ENCODE measurements at places on chromosomes 7 and 10. TPM values are rescaled to one million over a fixed set of nuclear protein-coding genes. Genes with fewer than 3 reads are reported as not detected.

DNA sequence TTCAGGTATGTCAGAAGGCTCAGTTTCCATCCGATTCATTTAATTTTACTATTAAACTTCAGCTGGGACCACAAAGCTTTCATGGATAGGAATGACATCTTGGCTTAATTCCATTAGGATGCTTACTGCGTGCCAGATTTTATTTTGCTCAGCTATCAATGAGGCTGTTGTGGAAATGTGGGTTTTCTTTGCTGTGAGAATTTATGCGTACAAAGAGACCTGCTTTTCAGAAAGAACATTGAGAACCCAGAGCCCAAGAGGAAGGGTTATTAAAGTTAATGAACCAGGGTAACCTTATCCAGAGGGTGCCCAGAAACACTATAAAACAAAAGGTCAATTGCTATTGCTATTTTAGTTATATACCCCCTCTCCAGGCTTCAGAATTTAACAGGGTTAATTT is 98.3 kb downstream of the MKLN1 start:
- H3K27ac ChIP-seq: no peak overlapping the region
- DNase-seq: no peak
- peaks cover 8% of the 10 kb centered on the region for H3K36me3 ChIP-seq
- no peak overlapping the region for H3K4me3 ChIP-seq
- H3K4me1 ChIP-seq: no peaks in the 10 kb centered on the region

DNA sequence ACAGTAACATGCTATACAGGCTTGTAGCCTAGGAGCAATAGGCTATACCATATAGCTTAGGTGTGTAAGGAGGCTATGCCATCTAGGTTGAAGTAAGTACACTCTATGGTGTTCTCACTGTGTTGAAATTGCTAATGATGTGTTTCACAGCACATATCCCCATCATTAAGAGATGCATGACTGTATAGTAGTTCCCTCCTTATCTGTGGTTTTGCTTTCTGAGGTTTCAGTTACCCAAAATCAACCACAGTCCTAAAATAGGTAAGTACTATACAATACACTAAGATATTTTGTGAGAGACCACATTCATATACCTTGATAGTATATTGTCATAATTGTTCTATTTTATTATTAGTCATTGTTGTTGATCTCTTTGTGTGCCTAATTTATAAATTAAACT is 12.7 kb downstream of the FZD1 start:
- H3K4me3 ChIP-seq: no peak overlapping the region
- DNase-seq: no peak
- H3K27ac ChIP-seq: no peak overlapping the region
- H3K4me1 ChIP-seq: no peaks in the 10 kb centered on the region
- no peaks in the 10 kb centered on the region for H3K27me3 ChIP-seq

GRCh38 chr10:98167191-98167590 is 32.7 kb downstream of the R3HCC1L start:
- peaks cover 10% of the 10 kb centered on the region for H3K4me1 ChIP-seq
- H3K27ac ChIP-seq: no peak overlapping the region
- H3K27me3 ChIP-seq: no peaks in the 10 kb centered on the region
- DNase-seq: no peak

GRCh38 chr7:98569691-98570337 is 47.3 kb upstream of the NPTX2 start:
- no peaks in the 10 kb centered on the region for H3K27me3 ChIP-seq
- H3K27ac ChIP-seq: no peak overlapping the region
- no peaks in the 10 kb centered on the region for H3K36me3 ChIP-seq
- no peak for DNase-seq

Gene OPALIN
- not detected for total RNA-seq

DNA sequence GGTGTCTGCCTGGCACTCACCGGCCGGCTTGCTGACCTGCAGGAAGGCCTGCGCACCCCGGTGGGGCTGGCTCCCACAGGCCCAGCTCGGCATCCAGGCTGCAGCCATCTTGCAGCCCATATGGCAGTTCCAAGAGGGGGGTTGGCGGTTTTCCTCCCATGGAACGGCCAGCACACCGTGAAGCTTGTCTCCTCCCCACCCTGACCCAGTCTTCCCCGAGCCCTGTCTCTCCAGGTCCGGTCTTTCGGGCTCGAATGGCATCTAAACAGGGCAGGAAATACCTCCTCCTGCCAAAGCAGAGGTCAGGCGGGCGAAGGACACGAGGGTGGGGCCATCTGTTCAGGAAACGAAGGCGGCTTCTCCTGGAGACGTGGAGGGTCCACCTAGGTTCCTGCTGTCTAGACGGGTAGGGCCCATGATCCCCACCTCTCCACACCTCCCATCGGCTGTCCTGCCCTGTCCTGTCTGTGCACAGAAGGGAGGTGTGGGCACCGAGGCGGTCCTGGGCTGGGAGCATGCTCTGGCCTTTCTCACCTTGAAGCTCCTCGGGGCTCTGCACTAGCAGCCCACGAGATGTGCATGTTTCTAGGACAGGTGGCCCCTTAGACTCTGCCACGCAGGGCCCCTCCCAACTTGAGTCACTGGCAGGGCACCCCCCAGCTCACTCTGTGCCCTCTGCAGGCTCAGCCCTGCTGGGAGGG is 113.7 kb upstream of the DIP2C start:
- no peak for DNase-seq
- H3K27ac ChIP-seq: no peak overlapping the region
- no peaks in the 10 kb centered on the region for H3K27me3 ChIP-seq
- H3K36me3 ChIP-seq: peaks cover 25% of the 10 kb centered on the region

DNA sequence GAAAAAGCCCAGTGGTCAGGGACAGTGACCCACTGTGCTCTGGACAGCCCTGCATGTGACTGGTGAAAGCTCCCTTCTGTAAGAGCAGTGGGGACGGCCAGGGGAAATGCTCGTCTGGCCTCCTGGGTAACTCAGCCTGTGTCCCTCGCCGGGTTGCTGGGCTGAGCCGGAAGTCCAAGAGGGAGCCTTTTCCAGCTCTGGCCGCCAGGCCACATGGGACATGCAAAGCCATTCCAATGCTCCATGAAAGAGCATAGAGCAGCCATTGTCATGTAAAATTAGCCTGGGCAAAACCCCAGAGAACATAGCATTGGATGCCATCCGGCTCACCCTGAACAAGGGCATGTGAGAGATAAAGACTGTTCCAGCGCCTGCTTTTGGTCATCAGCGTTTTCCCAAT is 64.9 kb upstream of the ADRB1 start:
- peaks cover 5% of the 10 kb centered on the region for H3K36me3 ChIP-seq
- no peak overlapping the region for H3K4me3 ChIP-seq

DNA sequence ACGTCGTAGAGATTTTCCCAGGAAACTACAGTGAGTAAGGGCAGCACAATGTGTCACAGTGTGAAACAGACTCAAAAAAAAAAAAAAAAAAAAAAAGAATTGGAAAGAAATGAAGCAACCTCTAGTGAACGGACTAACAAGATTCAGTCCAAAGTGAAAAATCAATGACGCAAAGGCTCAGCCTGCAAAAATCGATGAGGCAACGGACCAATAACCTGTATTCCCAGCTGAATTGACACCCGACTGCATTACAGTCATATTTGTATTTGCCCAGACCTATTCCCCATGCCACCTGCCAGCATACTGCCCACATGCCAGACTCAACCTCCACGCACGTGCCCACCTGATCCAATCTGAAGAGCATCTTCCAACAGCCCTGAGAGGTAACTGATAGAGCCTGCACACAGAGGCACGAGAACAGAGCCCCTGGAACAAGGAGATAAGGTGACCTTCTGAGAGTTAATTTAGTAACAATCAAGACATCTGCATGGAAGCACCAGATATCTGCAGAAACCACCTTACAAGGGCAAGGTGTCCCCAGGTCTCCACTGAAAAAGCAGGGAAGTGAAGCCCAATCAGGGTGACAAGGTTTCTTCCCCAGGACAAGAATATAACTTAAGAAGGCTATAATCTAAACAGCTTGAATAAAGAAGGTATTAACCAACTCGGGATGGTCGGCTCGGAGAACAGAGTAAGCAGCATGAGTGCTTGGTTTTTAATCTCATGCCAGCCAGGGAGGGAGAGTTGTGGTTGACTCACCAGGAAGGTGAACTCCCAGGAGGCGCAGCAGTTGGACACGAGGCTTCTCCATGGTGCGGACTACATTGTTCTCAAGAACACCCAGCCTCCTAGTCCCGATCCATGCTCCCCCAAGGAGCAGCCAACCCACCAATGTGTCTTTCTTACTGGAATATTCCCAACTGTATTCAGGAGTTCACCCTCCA is 48.5 kb downstream of the PLXNA4 start:
- H3K36me3 ChIP-seq: peaks cover 51% of the 10 kb centered on the region
- peaks cover 6% of the 10 kb centered on the region for H3K27me3 ChIP-seq
- peaks cover 36% of the 10 kb centered on the region for H3K4me1 ChIP-seq
- DNase-seq: no peak

DNA sequence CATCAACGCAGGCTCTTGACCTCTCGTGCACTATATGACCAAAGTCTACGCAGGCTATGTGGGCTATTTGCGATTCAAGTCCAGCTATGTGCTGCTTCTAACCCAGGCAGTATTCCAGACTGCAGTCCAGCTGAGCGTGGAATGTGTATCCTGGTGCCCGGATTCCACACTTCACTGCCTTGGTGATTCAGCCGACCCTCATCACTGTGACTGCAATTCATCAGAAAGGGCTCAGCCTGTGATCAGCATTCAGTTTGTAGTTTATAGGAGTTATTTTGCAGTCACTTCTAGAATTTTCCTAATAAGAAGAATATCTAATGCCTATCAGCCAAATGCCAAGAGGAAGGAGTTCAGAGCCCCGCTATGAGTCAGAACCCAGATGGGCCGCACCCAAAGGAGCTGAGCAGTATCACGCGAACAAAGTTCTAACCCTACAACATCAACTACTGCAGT is 119.8 kb upstream of the LANCL2 start:
- H3K36me3 ChIP-seq: no peaks in the 10 kb centered on the region
- H3K4me1 ChIP-seq: no peaks in the 10 kb centered on the region
- peaks cover 2% of the 10 kb centered on the region for H3K27me3 ChIP-seq
- no peak overlapping the region for H3K4me3 ChIP-seq

DNA sequence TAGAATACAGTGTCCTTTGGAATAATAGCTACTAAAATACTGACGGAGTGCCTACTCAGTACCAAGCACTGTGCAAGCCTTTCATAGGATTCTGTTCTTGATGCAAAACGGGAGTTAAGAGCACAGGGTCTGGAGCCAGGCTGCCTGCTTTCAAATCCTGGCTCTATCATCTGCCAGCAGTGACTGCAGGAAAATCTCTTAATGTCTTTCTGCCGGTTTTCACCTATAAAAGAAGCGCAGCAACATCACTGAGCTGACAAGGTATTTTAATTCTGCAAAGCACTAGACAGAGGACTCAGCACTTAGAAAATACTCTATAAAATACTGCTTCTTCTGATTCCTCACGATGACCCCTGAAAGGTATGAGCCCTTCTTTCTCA is 659 bp downstream of the FIGNL1 start:
- H3K27me3 ChIP-seq: no peaks in the 10 kb centered on the region
- H3K36me3 ChIP-seq: peaks cover 21% of the 10 kb centered on the region
- H3K4me1 ChIP-seq: peaks cover 41% of the 10 kb centered on the region
- DNase-seq: no peak

Gene AQP1
- not detected for total RNA-seq

Gene GARS1
- 150 TPM for total RNA-seq

GRCh38 chr10:98323221-98324164 is 55.5 kb upstream of the LOXL4 start:
- H3K36me3 ChIP-seq: no peaks in the 10 kb centered on the region
- H3K4me3 ChIP-seq: no peak overlapping the region
- H3K27ac ChIP-seq: no peak overlapping the region
- peaks cover 1% of the 10 kb centered on the region for H3K4me1 ChIP-seq
- peaks cover 10% of the 10 kb centered on the region for H3K27me3 ChIP-seq
- DNase-seq: no peak

GRCh38 chr10:36779238-36779846 is 346.1 kb upstream of the ANKRD30A start:
- no peak overlapping the region for H3K27ac ChIP-seq
- no peaks in the 10 kb centered on the region for H3K4me1 ChIP-seq
- H3K36me3 ChIP-seq: no peaks in the 10 kb centered on the region
- H3K27me3 ChIP-seq: no peaks in the 10 kb centered on the region
- no peak overlapping the region for H3K4me3 ChIP-seq

Gene TAS2R4
- total RNA-seq: 1.4 TPM

DNA sequence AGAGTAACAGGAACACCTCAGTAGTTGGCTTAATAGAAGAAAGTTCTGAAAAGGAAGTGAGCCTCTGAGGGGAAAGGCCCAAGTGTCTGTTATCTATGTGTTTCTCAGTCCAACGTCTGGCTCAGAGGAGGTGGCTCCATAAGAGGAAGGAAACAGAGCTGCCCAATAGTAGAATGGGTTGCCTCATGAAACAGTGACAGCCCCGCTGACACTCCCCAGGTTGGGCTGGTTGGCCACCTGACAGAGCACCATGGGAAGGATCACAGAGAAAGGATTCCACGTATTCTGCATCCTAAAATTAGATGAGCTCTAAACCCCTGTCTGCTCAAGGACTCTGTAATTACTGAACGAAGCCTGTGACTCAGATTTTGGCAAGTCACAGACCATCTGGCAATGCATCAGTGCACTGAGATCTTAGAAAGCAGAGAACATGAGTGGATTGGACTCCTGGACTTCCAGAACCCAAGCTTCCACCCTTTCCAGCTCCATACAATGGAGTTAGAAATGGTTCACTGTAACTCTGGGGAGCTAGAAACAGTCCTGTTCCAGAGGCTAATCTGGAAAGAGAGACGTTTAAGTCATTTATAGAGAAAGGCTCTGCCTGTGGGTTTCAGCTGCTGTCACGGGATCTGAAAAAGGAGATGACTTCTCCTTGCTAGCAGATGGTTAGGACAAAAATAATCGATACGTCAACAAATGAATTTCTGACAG is 2.9 kb downstream of the PKD2L1 start:
- peaks cover 13% of the 10 kb centered on the region for H3K4me1 ChIP-seq
- peak overlapping the region; percentile 84 for H3K27ac ChIP-seq
- peak overlapping the region; percentile 45 for H3K4me3 ChIP-seq

Gene SPDYE1
- 0.11 TPM for total RNA-seq

DNA sequence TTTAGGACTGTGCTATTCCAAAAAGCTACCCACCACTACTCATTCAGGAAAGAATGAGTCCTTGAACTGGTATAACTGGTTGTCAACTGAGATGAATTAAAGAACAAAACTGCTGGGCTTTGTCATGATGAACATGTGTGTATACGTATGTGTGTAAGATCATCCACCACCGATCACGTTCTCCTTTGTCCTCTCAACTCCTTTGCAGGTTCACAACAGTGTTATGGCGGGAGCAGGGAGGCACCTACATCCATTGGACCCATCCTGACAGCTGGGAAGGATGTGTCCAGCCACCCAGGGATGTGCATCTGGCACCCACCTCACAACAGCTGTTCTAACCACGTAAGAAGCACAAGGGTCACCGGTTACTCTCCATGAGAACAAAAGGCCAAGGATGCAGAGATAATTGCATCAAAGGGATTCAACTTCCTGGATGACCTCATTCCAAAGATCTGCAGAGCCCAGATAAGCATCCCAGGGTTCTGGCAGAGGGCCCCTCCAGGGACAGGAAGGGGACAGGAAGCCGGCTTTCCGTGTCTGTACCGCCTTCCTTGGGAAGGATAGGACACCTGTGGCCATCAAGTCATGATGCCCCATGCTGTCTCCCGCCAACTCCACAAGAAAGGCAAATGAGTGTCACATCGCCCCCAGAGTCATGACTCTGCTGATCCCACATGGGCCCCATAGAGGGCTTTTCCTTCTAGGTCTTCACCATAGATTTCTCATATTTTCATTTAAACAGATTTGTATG is 66.1 kb downstream of the STEAP1B start:
- no peaks in the 10 kb centered on the region for H3K36me3 ChIP-seq
- no peak overlapping the region for H3K27ac ChIP-seq
- H3K27me3 ChIP-seq: peaks cover 16% of the 10 kb centered on the region
- no peak for DNase-seq

GRCh38 chr7:159141167-159141566 is 3.5 kb downstream of the VIPR2 start:
- no peak overlapping the region for H3K27ac ChIP-seq
- H3K27me3 ChIP-seq: peaks cover 34% of the 10 kb centered on the region
- no peak overlapping the region for H3K4me3 ChIP-seq
- peaks cover 2% of the 10 kb centered on the region for H3K4me1 ChIP-seq
- no peak for DNase-seq

Gene TBRG4
- 123 TPM for total RNA-seq
